H7 (cell line): ENCODE measurements at places on chromosomes 16 and 17.
A peak's percentile ranks its signal among the peaks of the same experiment; 100 is the strongest.

DNA sequence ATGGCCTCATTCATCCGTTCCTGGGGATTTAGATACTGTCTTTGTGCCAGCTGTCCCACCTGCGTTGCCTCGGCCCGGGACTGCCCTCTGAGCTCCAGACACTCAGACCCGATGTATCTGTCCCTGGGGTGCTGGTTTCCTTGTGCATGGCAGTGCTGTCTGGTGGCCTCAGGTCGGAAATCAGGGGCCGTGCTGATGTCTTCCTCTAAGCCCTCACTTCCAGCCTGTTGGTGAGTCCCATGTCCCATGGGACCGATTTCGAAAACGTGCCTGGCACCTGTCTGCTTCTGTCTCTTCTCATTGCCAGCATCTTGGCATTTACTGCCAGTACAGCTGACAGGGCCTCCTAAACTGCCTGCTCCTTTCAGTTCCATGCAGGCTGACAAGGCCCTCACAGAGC is 22.1 kb downstream of the NT5M start:
- no peak for DNase-seq

DNA sequence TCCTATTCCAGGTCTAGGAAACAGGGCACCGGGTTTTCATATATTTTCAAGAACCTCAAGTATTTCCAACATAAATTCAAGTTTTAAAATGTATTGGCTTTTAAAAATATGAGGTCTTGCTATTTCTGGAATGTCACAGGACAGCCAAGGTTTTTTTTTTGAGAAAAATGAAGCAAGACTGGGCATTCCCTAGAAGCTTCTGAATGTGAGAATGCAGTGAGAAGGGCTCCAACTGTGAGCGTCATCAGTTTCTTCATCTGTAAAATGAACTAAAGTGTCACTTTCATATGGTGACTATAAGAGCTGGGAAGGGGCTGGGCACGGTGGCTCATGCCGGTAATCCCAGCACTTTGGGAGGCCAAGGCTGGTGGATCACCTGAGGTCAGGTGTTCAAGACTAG is 455.8 kb upstream of the MAF start:
- no peak for DNase-seq

DNA sequence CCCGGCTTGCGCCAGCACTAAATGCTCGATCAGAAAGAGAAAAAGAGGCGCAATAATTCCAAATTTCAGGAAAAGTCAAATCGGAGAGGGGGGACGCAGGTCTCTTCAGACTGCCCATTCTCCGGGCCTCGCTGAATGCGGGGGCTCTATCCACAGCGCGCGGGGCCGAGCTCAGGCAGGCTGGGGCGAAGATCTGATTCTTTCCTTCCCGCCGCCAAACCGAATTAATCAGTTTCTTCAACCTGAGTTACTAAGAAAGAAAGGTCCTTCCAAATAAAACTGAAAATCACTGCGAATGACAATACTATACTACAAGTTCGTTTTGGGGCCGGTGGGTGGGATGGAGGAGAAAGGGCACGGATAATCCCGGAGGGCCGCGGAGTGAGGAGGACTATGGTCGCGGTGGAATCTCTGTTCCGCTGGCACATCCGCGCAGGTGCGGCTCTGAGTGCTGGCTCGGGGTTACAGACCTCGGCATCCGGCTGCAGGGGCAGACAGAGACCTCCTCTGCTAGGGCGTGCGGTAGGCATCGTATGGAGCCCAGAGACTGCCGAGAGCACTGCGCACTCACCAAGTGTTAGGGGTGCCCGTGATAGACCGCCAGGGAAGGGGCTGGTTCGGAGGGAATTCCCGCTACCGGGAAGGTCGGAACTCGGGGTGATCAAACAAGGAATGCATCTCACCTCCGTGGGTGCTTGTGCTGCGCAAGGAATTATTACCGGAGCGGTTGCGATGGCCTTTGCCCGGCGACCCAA is 4.0 kb upstream of the DLX4 start:
- DNase-seq, result peak; percentile 83

DNA sequence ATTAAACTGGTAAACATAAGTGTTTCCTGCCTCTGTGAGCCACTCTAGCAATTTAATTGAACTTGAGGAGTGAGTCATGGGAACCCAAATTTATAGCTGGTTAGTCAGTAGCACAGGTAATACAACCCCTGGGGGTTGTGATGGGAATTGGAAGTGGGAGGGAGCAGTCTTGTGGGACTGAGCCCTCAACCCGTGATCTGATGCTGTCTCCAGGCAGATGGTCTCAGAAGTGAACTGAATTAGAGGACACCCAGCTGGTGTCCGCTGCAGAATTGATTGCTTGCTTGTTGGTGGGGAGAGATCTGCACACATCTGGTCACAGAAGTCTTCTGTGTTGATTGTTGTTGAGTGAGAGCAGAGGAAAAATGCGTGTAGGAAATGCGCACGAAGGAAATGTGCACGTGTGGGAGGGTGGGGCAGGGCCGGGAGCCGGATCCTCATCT is 7.7 kb upstream of the ST6GALNAC2 start:
- DNase-seq, result peak; percentile 28
